GM23248 (cell line): ENCODE measurements at places on chromosomes 16 and 17.
A peak's percentile ranks its signal among the peaks of the same experiment; 100 is the strongest.

DNA sequence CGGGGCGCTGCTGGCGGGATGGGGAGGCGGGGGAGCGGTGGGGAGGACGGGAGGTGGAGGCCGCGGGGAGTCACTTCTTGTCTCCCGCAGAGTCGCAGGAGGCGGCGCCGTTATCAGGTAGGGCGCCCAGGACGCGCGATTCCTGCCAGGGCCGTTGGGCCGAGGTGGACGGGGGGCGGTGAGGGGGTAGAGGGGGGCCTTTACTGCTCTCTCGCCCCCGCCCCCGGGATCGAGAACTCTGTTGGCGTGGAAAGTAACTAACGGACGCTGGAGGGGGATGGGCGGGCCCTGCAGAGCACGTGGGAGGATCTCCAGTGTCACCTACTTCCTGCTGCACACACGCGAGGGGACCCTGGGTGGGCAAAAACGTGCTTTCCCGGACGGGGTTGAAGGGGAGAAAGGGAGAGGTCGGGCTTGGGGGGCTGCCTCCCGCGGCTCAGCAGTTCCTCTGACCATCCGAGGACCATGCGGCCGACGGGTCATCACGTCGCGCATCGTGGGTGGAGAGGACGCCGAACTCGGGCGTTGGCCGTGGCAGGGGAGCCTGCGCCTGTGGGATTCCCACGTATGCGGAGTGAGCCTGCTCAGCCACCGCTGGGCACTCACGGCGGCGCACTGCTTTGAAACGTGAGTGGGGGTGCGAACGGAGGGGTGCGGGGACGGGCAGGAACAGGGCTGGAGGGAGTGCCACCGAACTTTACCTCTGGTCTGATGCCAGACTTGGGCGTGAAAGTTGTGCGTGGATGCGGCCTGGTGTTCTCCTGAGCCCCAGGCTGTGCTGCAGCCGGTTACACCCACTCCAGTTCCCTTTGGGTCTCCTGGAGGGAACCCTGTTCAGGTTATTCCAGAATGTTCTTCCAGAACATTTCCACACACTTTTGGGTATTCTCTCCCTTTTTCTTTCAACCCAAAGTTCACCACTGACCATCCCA lies 569 bp downstream of the PRSS21 start:
- no peak for DNase-seq

GRCh38 chr16:3596101-3596861 lies 15.1 kb downstream of the SLX4 start:
- DNase-seq: no peak

DNA sequence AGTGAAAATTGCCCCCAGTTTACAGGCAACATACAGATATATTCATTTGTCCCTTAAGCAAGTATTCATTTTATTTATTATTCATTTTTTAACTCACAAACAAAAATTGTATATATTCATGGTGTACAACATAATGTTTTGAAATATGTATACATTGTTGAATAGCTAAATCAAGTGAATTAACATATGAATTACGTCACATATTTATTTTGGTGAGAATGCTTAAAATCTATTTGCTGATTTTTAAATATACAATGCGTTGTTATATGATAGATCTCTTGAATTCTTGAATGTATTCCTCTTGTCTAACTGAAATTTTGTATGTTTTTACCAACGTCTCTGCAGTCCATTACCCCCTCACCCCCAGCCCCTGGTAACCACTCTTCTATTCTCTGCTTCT lies 63.4 kb upstream of the CDH13 start:
- DNase-seq: no peak

DNA sequence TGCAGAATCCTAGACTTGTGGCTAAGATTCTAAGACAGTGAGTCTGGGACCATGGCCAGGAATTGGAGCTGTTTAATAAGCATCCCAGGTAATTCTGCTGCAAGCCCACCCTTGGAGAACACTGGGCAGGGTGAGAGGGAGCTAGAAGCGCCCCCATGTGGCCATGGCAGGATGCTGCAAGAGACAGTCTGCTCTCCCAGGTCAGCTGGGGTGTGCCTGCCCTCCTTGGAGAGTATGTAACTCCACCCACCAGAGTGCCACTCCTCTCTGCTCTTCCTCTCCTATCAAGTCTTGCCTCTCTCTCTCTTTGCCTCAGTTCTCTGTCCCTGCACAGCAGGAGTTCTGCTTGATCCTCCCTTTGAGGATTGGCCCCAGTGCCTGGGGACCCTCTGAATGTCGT lies 14.9 kb downstream of the RCVRN start:
- peak; percentile 53 for DNase-seq

GRCh38 chr17:7673239-7673638 lies 14.1 kb downstream of the TP53 start:
- DNase-seq: no peak

GRCh38 chr17:73800893-73801292 lies 156.6 kb upstream of the SDK2 start:
- no peak for DNase-seq

DNA sequence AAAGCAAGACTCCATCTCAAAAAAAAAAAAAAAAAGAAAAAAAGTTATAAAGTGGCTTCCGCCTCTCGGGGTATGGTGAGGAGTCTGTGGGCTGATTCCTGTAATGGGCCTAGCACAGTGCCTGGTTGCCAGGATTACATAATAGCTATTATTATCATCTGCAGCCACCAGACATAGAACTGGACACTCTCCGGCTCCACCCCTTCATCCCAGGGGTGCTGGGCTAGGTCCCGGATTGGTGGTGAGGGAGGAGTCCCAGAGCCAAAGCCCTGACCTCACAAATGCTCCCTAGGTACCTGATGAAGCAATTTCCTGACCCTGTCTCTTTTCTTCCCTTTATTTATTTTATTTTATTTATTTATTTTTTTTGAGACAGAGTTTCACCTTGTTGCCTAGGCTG lies 11.6 kb upstream of the ADGRG1 start:
- DNase-seq: no peak

- DNase-seq: no peak
Observed at GRCh38 chr16:782766-783403, 5.3 kb downstream of the RPUSD1 start.

GRCh38 chr17:74183411-74183810 lies 20.1 kb upstream of the RPL38 start:
- no peak for DNase-seq

GRCh38 chr16:17160920-17161431 lies 309.8 kb downstream of the XYLT1 start:
- DNase-seq: no peak

DNA sequence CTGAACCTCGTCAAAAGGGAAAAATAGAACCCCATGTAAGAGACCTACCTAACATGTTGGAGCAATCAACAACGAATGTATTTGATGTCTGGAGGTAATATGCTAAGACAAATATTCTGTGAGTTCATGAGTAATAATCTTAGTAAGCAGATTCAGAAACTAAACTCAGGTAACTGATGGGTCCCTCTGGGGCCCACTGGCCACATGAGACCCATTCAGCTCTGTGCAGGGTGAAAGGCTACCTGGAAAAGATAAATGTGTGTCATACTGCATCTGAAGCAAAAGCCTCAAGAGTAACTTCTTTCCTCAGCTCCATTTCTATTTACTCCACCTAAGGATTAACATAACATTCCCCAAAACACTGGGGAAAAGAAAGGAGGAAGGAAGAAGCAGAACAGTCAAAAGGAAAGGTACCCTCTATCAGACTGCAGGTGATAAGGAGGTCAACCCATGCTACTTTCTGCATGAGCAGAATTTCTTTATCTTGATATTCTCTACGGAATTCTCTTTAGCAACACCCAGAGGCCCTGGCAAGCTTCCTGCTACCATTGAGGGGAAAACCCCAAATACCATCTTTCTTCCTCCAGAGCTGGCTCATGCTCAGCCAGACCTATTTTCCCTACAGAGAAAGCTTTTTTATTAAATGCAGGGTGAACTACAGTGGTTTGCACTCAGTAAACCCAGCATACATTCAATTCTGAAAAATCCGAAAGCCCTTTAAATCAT lies 37.7 kb upstream of the ABCA6 start:
- peak; percentile 53 for DNase-seq

- no peak for DNase-seq
Observed at GRCh38 chr16:17557480-17557879, 86.7 kb upstream of the XYLT1 start.

DNA sequence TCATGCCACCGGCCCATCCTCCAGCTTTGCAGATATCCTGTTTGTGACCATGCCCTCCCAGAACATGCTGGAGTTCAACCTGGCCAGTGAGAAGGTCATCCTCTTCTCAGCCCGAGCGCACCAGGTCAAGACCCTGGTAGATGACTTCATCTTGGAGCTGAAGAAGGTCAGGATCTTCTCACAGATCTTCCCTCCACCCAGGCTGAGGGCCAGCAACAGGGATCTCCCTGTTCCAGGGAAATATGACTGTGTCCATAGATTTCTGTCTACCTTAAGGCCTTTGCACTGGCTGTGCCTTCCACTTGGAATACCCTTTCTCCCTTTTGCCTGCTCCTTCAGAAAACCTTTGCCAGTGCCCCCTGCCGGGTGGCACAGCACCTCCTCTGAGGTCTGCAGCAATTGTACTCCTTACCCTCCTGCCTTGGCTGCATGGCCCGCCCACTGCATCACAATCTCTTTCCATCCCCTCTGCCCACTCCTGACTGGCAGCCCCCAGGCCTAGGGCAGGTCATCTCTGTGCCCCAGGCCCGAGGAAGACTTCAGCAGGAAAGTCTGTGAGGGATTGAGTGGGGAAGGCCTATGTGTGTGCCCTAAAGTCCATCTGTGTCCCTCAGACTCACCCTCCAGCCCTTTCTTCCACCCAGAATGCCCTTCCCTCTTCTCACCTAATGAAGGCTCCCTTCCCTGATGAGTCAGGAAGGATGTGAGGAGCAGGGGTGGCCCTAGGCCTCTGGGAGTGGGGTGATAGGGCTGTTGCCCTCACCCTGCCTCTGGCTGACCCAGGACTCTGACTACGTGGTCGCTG lies 27.3 kb upstream of the ALKBH5 start:
- DNase-seq: peak; percentile 55

- DNase-seq: no peak
Observed at GRCh38 chr16:82756283-82756599, 129.5 kb downstream of the CDH13 start.

DNA sequence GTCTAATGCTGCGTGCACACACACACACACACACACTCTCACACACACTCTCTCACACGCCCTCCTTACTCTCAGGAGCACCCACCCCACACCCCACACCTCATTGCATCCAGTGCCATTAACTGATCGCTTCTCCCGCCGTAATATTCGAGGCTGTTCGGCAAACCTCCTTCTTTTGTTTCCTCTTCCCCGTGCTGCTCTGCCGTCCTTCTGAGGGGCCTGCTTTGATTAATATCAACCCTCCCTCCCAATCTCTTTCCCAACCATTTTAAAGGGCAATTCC lies 156.2 kb upstream of the TNRC6C start:
- DNase-seq: no peak

DNA sequence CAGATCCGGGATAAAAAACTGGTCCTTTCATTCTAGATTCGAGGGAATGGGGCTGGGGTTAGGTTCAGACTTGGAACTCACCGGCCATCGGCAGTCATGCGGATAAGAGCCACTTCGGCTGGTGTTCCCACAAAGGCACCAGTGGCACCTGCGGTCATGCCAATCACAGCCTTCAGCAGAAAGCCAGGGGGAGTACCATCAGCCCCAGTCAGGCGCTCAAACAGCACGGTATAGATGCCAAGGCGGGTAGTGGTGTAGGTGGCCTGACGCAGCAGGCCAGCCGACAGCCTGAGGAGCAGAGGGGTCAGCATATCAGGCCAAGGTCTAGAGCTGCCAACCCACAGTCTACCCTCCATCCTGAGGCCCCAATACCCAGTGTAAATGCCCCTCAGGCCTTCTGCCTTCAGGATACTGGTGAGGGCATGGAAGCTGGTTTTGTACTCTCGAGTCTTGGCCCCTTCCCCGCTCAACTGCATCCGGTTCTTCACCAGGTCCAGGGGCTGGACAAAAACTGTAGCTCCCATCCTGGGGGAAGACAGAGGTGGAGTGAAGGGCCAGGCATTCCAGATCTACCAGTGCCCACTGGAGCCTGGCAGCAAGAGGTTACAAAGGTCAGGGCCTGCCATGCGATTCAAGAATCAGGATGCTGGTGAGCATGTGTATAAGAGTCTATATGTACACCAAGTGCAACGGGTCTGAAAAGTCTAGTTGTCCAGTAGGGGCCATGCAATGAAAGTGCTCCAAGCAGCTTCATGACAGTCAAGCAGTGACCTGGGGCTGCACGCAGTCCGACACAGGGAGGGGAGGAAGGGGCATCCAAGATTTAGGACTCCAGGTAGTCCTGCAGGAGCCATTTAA lies 929 bp downstream of the SLC25A11 start:
- DNase-seq: no peak

GRCh38 chr16:84119368-84119767 lies 2.6 kb upstream of the MBTPS1 start:
- DNase-seq: no peak

DNA sequence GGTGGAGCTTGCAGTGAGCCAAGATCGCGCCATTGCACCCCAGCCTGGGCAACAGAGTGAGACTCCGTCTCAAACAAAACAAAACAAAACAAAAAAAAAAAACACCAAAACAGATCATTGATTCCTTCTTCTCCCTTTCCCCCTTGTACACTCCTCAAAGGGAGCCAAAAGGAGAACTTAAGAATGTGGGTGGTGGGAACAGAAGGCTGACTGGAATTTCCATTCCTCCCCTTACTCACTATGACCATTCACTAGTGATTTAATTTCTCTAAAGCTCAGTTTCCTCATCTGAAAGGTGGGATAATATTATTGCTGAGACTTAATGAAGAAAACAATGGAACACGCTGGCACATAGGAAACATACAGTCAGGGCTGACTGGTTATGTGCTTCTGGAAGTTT lies 17.1 kb upstream of the HNF1B start:
- DNase-seq: no peak

DNA sequence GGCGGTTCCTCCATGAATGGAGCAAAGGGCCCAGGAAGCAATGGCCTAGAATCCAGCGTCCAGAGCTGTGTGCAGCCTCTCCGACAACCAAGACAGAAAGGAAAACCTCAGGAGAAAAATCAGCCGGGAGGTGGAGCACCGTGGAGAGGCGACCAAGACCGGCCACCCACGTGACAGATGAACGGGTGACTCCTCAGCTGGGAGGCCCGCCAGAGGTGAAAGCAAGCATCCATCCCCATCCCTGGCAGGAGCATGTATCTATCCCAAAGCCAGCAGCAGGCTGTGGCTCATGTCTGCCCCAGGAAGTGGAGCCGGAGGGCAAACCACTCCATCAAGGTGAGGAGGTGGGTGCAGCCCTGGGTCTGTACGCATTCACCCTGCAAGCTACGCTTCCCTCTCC lies 52.1 kb downstream of the FOXL1 start:
- peak; percentile 36 for DNase-seq

- DNase-seq: peak; percentile 64
Observed at GRCh38 chr17:7486181-7486580, 2.0 kb downstream of the POLR2A start.

- peak; percentile 76 for DNase-seq
Observed at GRCh38 chr17:39634384-39634871, 2.5 kb upstream of the STARD3 start.

DNA sequence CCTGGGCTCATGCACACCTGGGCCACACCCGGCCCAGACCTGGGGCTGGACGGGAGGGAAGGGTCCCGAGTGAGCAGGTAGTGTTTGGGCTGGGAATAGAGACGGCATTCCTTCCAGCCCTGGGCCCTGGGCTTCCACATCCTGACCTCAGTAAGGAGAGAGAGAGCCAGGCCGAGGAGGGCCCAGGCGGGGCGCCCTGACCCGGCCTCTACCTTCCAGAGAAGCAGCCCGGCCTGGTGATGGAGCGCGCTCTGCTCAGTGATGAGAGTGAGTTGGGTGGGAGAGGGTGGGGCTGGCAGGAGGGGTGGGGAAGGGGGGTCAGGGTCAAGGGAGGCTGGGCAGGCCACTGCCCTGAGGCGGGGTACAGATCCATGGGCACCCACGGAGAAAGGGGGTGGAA lies 13.6 kb upstream of the MYO15B start:
- no peak for DNase-seq
